ENCODE measurements at places on chromosomes 7 and 10.

DNA sequence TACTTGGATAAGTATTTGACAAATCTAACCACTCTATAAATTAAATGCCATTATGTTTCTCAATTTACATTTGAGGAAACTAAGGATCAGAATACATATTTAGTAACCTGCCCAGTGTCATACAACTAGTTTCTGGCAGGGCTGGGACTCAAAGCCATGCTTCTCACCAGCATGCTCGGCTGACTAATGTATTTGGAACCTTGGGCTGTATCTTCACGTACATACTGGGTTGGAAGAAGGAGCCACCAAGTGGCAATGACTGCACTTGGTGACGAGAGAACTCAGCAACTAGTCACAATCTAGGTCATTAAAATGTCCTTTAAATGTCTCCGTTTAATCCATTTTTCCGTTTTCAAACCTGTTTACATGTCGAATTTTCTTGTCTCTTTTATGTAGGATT is 42.9 kb downstream of the CHRM2 start:
- DNase-seq, result no peak

DNA sequence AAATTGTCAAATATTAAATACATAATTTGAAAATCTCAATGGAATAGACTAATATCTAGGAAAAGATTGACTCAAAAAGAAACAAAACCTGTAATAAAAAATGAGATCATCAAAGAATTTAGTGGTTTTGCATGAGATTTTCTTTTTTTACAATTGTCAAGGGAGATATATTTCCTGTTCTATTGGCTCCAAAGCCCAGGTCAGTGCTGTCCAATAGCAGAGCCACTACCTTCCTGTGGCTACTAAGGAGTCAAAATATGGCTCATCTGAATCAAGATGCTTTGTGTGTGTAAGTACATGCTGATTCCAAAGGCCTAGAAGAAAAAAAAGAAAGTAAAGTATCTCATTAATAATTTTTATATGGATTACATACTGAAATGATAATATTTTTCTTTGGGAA is 191.9 kb downstream of the C7orf25 start:
- no peak for DNase-seq

DNA sequence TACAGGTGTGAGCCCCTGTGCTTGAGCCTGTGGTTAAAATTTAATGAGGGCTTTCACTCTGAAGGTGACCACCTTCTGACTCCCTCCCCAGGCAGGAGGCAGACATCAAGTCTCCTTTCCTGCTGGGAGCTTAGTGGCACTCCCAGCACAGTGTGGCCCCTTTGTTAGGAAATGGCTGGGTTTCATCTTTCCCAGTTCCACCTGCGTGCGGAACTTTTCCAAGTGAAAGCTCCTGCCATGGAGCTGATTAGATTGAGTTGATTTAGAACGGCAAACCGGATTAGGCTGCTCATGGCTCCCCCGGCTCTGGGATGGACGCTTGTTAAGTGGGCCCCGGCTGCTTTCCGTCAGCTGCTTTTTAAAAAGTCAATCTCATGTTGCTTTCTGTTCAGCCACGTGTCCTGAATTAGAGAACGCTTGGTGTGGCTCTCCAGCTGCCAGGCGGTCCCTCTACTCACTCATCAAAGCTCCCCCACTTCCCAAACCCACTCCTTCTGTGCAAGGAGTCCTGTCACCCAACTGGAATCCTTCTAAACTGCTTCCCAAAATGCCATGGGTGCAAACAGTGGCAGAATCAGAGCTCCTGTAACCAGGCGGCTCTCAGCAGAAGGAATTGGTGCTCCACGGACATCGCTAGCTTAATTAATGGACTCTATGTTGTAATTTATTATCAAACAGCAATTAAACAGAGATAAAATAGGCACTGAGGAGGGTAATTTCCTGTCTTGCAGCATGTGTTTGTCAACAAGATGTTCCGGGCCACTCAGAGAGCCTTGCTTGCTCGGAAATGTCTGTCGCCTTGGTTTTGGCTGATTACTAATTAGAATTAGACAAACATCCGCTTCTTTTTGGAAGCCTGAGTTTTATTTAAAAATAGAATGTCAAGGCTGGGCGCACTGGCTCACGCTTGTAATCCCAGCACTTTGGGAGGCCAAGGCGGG is 551.2 kb downstream of the GALNT17 start:
- DNase-seq, result no peak

GRCh38 chr7:106736508-106737201 is 75.7 kb upstream of the CCDC71L start:
- no peak for DNase-seq

- DNase-seq, result peak; percentile 98
Observed at GRCh38 chr10:73874267-73875138, at the start of gene CAMK2G. Gene CAMK2G, minus strand, starts transcription at chr10:73874555. Its CDS starts 94 bp downstream, at chr10:73874461.

GRCh38 chr7:123665896-123666295 is 10.2 kb downstream of the LMOD2 start:
- DNase-seq, result no peak

DNA sequence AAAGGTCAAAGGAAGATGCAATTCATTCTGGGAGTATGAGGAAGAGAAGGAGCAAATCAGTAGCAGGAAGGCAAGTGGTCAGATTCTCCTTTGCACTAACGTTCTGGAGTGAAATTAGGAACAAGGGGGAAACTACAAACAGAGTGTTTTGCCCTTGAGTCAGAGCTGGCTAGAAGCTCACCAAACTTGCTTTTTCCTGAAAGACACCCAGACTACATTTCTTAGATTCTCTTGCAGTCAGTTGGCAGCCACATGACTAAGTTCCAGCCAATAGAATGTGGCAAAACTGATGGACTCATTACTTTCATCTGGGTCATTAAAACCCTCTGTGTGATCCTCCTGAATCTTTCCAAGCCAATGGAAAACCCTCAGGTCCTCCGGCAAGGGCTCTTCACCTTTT is 18.6 kb upstream of the DLX5 start:
- no peak for DNase-seq

- DNase-seq, result peak; percentile 68
Observed at GRCh38 chr10:117553142-117553814, 10.7 kb downstream of the EMX2 start.

GRCh38 chr10:34538281-34538829 is 276.7 kb downstream of the PARD3 start:
- DNase-seq, result no peak

DNA sequence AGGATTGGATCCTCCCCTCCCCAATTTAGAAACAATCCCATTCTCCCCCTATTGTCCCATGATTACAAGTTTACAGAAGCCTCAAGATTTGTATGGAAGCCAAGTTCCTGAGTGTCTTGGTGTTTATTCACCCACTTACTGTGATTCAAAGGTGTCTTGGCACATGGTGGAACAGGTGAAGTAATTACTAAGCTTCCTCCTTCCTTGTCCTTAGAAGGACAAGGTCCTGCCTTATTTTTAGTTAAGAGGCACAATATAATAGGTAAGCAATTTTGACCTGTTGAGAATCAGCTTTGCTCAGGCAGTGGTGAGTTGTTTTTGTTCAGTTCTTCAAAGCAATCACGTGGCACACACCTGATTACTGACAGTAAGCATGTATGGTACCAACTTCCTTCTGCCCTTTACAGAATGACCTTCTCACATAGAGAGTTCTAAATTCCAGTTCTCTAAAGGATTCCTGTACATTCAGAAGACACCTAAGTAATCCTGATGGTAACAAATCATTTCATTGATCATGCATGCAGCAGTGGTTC is 60.7 kb upstream of the SLC13A1 start:
- no peak for DNase-seq

Measured in spleen (tissue), 13 donors.